Breast epithelium (tissue), 4 donors: ENCODE measurements at places on chromosomes 11 and 22. TPM values are rescaled to one million over a fixed set of nuclear protein-coding genes. Genes with fewer than 3 reads are reported as not detected.

- no peak for DNase-seq
These were observed 4.9 kb downstream of the UBE2L6 start for GRCh38 chr11:57562596-57562995.

- no peak for DNase-seq
These were observed 27.2 kb downstream of the GNB1L start for GRCh38 chr22:19827341-19828034.

DNA sequence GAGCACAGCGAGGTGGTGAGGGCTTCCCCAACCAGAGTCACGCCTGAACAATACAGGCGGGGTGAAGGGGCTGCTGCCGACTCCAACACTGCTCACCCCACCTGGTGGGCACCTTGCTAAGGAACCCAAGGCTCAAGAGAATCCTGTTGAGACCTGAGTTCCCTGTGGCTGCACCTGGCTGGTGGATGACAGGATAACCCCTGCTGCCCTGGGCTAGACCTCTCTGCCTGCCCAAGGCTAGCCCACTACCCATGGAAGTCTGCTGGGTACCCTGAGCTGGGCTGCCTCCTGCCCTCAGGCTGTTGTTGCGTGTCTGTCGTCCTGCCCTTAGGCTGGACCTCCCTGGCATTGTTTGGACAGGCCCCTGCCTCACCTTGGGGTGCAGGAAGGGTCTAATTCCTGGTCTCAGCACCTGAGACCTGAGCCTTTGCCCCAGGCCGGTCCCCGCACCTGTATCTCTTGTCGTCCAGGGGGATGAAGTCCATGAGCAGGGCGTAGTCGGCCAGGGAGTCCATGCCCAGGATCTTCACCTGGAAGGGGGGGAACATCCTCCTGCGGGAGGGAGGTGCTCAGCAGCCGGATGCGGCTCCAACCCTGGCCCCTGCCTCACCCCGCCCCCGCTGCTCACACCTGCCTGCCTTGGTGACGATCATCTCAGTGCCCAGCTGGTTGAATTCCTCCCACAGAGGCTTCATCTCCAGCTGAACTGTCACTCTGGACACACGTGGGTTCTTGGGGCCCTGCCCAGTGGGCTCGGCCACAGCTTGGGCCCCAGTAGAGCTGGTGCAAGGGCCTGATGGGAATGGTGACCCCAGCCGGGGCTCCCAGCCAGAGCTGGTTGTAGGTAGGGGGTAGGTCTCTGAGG, 4.9 kb upstream of the NUDT8 start:
- peak; percentile 37 for DNase-seq

DNA sequence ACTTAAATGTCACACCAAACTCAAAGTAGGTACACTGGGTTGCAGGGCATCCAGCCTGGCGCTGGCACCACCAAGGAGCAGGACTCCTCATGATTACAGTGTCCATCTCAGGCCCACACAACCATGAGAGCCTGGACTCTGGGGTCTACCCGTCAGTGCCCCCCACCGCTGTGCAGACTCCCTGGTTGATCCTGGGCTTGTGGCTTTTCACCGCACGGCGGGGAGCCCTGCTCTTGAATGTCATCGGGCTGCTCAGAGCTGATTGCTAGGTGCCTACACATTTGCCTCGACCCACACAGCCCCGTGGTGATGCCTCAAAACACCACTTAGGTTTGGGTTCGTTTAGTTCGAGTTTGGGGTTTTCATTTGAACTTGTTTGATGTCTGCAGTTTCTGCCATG, 63.0 kb downstream of the WNT11 start:
- DNase-seq = no peak

- DNase-seq = no peak
These were observed 41.6 kb downstream of the MRGPRX2 start for GRCh38 chr11:19018901-19019300.

DNA sequence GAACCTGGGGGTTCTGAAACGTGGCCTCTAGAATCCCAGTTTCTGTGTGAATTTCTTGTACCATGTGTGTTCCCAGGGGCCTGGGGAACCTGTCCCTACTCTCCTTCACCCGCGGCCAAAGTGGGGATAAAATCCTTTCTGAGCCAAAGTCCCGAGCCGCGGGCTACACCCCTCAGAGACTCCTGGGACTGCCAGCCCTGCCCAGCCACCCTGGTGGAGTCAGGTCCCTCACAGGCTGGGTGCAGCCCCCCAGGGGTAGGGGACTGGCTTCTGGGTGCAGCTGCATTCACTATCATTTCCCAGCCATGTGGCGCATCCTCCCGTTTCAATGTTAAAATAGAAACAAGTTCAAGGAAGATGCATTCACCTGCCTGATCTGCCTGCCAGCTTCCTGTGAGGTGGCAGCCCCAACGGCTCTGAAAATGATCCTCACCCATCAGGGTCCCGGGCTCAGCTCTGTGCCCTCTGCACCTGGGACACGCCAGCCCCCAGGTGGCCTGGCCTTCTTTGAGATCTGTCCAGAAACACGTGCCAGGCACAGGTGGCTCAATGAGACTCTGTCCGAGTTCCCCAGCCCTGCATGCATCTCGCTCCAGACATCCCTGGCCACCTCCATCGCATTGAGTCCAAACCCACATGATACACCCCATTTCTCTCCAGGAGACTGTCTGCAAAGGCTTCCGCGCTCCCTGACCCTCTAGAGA, 338.8 kb downstream of the CTTN start:
- DNase-seq = no peak

GRCh38 chr11:107549253-107549953, 16.1 kb downstream of the ALKBH8 start:
- no peak for DNase-seq

- no peak for DNase-seq
These were observed 15.0 kb downstream of the DENND5A start for GRCh38 chr11:9250139-9250582.

Gene PLAAT5
- 11.9 TPM for total RNA-seq

Gene CDC42BPG
- total RNA-seq = not detected

Gene PHLDA2
- total RNA-seq = not detected

DNA sequence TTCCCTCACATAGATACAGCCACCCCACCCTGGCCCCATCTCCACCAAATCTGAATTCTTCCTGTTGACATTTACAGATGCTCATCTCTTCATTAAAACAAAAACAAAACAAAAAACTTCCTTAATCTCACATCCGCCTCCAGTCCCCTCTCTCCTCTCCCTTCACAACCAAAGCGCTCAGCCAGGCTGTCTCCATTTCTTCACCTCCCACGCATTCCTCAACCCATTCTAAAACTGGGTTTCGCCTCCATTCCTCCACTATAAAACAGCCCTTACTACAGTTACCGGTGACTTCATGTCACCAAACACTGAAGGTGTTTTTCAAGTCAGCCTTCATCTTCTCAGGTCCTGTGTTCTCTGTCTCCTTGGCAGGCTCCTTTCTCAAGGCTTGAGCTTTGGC, 9.6 kb downstream of the BACE1-AS start:
- no peak for DNase-seq

GRCh38 chr11:79396674-79397073, 44.2 kb downstream of the TENM4 start:
- no peak for DNase-seq

Gene AQP11
- 0.66 TPM for total RNA-seq

GRCh38 chr11:44112091-44112821, 16.8 kb downstream of the EXT2 start:
- DNase-seq = no peak

- DNase-seq = no peak
These were observed 73.4 kb downstream of the MED15 start for GRCh38 chr22:20580611-20581502.

DNA sequence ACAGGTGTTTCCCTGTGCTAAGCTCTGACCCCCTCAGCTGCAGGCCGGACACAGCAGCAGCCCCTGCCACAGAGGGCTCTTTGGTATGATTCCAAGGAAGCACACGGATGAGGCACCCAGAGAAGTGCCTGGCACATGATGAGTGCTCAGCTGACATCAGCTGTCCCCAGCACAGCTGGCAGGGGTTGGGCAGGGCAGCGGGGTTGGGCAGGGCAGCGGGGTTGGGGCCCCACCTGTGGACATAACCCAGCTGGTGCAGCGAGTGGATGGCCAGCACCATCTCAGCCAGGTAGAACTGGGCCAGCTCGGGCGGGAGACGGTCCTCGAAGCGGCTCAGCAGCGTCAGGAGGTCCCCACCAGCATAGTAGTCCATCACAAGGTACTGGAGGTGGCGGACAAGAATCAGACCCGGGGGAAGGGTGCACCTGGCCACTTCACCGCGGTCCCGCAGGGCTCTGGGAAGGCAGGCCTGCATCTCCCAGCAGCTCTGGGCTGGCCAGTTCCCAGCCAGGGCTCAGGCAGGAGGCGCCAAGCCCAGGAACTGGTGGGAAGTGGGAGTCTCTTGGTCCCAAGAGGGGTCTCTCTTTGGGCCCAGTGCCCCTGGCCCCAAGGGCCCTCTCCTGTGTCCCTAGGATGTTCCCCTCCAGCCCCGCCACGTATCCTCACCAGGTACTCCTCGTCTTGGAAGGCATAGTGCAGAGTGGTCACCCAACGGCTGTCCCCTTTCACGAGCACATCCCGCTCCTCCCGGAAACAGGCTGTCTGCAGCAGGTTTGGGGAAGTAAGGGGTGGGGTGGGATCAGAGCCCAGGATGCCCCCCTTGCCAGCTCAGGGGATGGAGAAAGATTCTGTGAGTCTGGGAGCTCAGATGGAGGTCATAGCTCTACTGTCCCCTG, 4.3 kb downstream of the CDC42BPG start:
- DNase-seq = no peak

GRCh38 chr11:76049511-76049910, 156.8 kb downstream of the WNT11 start:
- no peak for DNase-seq

Gene CBX6
- total RNA-seq = 20.2 TPM

Gene SHISAL1
- total RNA-seq = 1.2 TPM

DNA sequence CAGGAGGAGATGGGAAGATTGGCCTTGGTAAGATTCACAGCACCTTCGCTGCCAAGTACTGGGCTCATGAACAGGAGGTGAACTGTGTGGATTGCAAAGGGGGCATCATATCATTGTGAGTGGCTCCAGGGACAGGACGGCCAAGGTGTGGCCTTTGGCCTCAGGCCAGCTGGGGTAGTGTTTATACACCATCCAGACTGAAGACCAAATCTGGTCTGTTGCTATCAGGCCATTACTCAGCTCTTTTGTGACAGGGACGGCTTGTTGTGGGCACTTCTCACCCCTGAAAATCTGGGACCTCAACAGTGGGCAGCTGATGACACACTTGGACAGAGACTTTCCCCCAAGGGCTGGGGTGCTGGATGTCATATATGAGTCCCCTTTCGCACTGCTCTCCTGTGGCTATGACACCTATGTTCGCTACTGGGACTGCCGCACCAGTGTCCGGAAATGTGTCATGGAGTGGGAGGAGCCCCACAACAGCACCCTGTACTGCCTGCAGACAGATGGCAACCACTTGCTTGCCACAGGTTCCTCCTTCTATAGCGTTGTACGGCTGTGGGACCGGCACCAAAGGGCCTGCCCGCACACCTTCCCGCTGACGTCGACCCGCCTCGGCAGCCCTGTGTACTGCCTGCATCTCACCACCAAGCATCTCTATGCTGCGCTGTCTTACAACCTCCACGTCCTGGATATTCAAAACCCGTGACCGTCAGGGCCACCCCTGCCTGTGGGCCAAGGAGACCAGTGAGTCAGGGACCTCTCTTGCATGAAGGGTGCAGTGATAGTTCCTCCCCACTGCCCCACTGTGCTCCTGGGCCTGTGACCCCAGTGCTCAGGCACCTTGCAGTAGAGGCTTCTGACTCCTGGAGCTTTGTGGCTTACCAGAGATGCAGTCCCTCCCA, 83.6 kb downstream of the BCR start:
- DNase-seq = no peak

Gene PHOX2A
- not detected for total RNA-seq

DNA sequence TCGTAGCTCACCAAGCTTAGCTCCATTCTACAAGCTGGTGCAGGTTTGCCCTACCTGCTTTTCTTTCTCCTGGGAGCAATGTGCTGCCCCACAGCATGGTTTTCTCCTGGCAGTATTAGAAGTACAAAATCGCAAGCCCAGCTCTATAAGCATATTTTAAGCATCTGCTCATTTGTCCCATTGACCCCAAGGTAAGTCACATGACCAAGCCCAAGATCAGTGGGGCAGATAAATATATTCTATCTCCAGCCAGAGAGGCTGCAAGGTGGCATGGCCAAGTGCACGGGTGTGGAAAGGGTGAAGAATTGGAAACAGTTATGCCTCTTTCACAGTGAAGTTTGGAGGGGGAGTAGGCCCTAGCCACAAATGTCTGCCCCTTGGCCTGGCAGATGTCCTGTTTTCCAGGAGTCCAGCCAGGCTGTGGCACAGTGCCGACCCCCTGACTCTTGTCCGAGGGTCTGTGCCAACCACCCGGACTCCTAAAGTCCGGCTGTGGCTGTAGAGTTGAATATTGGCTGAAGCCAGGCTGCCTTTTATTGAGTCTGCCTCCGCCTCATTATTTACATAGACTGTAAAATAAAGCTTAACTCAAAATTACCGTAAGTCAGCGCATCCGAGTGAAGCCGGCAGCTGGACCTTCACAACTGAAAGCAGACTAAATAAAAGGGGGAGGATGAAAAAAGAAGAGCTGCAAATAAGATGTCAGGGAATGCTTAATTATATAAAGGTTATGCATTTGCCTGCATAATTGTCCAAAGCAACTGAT, 165.7 kb downstream of the COMMD9 start:
- no peak for DNase-seq

GRCh38 chr22:39268645-39269044, 23.9 kb upstream of the PDGFB start:
- no peak for DNase-seq

- no peak for DNase-seq
These were observed 442.2 kb upstream of the DDI1 start for GRCh38 chr11:103594283-103594682.

Gene GGTLC2
- total RNA-seq = not detected

DNA sequence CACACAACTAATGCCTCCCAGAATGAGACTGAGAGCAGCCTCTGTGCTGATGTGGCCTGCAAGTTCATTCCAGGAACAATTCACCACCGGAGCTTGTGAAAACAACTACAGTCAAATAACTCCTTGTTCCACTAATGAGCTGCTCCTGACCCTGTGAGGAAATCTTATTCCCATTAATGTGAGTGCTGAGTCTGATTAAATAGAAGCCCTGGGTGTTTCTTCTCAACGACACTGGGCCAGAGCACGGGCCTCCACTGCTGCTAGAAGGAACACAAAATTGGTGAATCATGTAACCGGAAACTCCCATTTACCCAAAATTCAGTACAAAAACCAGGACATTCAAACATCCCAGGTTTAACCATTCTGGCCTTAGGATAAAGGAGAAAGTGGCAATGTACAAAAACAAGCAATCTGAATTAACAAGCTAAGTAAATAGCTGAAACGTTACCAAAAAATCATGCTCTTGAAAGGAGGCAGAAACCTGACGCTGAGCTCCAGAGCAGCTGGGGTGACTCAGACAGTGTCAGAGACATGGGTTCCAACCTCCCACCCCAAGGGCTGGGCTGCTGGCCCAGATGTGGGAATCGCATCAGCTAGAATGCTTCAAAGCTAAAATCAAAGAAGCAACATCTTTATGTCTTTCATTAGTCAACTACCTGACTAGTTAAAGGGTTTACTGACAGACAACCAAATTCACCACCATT, 26.7 kb downstream of the SERGEF start:
- DNase-seq = no peak

Gene OR4D5
- not detected for total RNA-seq

Gene PTPMT1
- 130 TPM for total RNA-seq

Gene CARNS1
- 0.66 TPM for total RNA-seq

Gene KCNQ1OT1
- 2.1 TPM for total RNA-seq
